Body of pancreas (tissue), 4 donors: ENCODE measurements at places on chromosomes 1 and 21. TPM values are rescaled to one million over a fixed set of nuclear protein-coding genes. Genes with fewer than 3 reads are reported as not detected.
A peak's percentile ranks its signal among the peaks of the same experiment; 100 is the strongest.

The UBASH3A gene
- total RNA-seq: 0.26 TPM

The SEMA4A gene
- 2.6 TPM for total RNA-seq

The TMEM240 gene
- 1.0 TPM for total RNA-seq

The SYT14 gene
- total RNA-seq: not detected

GRCh38 chr21:39579734-39580332 is 32.9 kb upstream of the B3GALT5 start:
- no peaks in the 10 kb centered on the region for H3K36me3 ChIP-seq
- no peak overlapping the region for H3K4me3 ChIP-seq
- H3K4me1 ChIP-seq: no peaks in the 10 kb centered on the region
- DNase-seq: no peak

- no peak overlapping the region for H3K27ac ChIP-seq
- H3K4me1 ChIP-seq: peaks cover 67% of the 10 kb centered on the region
- no peaks in the 10 kb centered on the region for H3K27me3 ChIP-seq
Measured at GRCh38 chr21:15050568-15051377, 14.0 kb downstream of the NRIP1 start.

- no peak overlapping the region for H3K4me3 ChIP-seq
- no peak overlapping the region for H3K27ac ChIP-seq
- no peaks in the 10 kb centered on the region for H3K4me1 ChIP-seq
Measured at GRCh38 chr1:235919127-235919832, 52.6 kb upstream of the LYST start.

DNA sequence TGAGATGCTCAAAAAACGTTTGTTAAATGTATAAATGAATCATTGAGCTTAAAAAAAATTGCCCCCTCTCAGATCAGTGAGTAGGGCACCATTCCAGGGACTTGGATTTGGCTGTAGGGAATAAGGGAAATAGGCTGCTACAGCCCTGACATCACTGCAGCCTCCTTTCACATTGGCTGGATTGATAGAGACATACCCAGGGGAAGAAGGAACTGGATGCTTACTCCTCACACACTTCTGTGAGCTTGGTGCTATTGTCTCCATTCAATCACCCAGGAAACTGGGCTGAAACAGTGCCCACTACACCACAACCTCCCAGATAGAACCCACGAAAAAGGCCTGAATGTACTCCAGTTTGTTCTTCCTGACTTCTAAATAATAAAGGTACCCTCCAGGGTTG is 87.2 kb downstream of the TGFBR3 start:
- H3K27ac ChIP-seq: no peak overlapping the region
- H3K4me1 ChIP-seq: peaks cover 34% of the 10 kb centered on the region
- DNase-seq: no peak
- H3K27me3 ChIP-seq: no peaks in the 10 kb centered on the region
- no peaks in the 10 kb centered on the region for H3K36me3 ChIP-seq

DNA sequence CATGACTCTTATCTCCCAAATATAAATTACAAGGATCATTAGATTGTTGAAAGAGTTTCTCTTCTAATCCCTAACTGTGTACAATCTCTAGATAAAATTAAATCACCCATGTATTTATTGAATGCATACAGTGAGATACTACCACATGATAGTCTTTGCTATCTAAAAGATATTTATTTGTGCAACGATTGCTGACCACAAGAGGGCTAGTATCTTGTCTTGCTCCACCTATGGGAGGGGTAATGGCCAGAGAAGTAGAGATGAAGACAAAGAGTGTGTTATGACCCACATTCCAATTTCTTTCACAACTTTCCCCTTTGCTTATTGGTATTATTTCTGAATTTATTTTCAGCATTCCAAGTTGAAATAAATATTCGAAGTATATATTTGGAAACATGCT is 13.7 kb downstream of the PYHIN1 start:
- no peak overlapping the region for H3K27ac ChIP-seq
- no peaks in the 10 kb centered on the region for H3K27me3 ChIP-seq
- no peak for DNase-seq
- H3K36me3 ChIP-seq: no peaks in the 10 kb centered on the region

- no peak for DNase-seq
- no peak overlapping the region for H3K27ac ChIP-seq
- peaks cover 6% of the 10 kb centered on the region for H3K36me3 ChIP-seq
- H3K27me3 ChIP-seq: no peaks in the 10 kb centered on the region
- H3K4me1 ChIP-seq: peaks cover 48% of the 10 kb centered on the region
- no peak overlapping the region for H3K4me3 ChIP-seq
Measured at GRCh38 chr1:201491896-201492511, 14.9 kb downstream of the CSRP1 start.

DNA sequence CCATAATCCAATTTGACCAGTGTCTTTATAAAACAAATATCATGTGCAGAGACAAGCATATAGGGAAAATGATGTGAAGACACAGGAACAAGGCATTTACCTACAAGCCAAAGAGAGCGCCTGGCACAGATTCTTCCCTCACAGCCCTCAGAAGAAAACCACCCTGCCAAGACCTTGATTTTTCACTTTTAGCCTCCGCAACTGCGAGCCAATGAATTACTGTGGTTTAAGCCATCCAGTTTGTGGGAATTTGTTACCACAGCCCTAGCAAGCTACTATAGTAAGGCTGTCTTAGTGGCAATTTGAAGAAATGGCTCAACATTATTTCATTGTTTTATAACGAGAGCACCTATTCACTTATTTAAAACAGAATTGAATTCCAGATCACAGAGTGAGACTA is 85.7 kb upstream of the CCDC190 start:
- no peak overlapping the region for H3K27ac ChIP-seq
- no peaks in the 10 kb centered on the region for H3K27me3 ChIP-seq
- no peak overlapping the region for H3K4me3 ChIP-seq
- no peak for DNase-seq
- H3K4me1 ChIP-seq: no peaks in the 10 kb centered on the region

DNA sequence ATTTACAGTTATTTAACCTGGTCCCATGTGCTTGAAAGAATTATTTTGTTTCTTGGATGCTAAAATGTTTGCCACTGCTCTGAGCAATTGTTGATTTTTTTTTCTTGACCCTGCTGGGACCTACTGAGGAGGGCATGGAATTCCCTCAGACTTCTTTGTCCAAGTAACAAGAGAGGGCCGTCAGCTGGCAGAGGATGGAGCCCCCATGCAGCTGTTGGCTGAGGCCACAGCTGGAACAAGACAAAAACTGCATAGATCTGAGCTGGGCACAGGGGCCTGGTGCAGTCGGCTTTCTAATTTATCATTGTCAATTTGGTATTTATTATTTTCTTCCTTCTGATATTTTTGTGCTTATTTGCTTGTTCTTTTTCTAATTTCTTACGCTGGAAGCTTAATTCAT is 39.6 kb upstream of the ABCG1 start:
- H3K4me3 ChIP-seq: no peak overlapping the region
- no peak overlapping the region for H3K27ac ChIP-seq
- H3K27me3 ChIP-seq: no peaks in the 10 kb centered on the region
- no peaks in the 10 kb centered on the region for H3K4me1 ChIP-seq
- DNase-seq: no peak
- no peaks in the 10 kb centered on the region for H3K36me3 ChIP-seq

DNA sequence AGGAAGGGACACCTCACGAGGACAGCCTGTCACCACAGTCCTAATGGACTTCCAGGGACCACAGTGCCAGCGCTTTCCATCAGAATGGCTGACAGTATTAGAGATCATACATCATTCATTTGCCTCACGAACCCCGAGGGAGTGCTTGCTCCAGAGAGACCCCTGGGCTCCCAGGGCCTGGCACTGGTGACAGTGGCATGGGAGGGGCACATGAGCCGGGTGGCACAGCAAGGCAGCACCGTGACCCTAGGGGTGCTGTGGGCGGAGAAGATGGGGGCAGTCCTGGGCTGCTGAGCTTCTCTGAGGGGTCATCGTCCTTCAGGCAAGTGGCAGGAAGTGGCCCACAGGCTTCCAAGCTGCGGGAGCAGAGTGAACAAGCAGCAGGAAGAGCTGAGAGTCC is 16.4 kb upstream of the TSPEAR start:
- H3K4me1 ChIP-seq: no peaks in the 10 kb centered on the region
- no peaks in the 10 kb centered on the region for H3K36me3 ChIP-seq
- H3K27me3 ChIP-seq: peaks cover 11% of the 10 kb centered on the region
- DNase-seq: no peak
- H3K27ac ChIP-seq: no peak overlapping the region

GRCh38 chr21:39632796-39633442 is 20.2 kb downstream of the B3GALT5 start:
- no peaks in the 10 kb centered on the region for H3K27me3 ChIP-seq
- H3K36me3 ChIP-seq: no peaks in the 10 kb centered on the region
- no peak overlapping the region for H3K4me3 ChIP-seq
- DNase-seq: no peak

GRCh38 chr1:182642461-182642860 is 38.3 kb upstream of the RGS16 start:
- H3K27me3 ChIP-seq: no peaks in the 10 kb centered on the region
- H3K27ac ChIP-seq: no peak overlapping the region
- DNase-seq: no peak
- no peak overlapping the region for H3K4me3 ChIP-seq
- no peaks in the 10 kb centered on the region for H3K36me3 ChIP-seq

DNA sequence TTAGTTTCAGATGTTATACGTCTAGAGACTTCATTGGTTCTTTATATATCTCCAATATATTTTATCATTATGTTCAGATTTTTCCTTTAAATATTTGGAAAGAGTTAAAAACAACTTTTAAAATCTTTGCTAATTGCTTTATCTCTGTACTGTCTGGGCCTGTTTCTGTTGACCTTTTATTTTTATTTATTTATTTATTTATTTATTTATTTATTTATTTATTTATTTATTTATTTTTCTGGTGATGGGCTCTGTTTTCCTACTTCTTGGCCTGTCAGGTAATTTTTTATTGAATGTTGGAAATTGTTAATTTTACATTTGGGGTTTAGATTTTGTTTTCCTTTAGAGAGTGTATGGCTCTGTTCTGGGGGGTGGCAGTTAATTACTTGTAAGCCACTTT is 279.7 kb upstream of the KAZN start:
- no peak overlapping the region for H3K4me3 ChIP-seq
- H3K27ac ChIP-seq: no peak overlapping the region
- H3K36me3 ChIP-seq: no peaks in the 10 kb centered on the region

DNA sequence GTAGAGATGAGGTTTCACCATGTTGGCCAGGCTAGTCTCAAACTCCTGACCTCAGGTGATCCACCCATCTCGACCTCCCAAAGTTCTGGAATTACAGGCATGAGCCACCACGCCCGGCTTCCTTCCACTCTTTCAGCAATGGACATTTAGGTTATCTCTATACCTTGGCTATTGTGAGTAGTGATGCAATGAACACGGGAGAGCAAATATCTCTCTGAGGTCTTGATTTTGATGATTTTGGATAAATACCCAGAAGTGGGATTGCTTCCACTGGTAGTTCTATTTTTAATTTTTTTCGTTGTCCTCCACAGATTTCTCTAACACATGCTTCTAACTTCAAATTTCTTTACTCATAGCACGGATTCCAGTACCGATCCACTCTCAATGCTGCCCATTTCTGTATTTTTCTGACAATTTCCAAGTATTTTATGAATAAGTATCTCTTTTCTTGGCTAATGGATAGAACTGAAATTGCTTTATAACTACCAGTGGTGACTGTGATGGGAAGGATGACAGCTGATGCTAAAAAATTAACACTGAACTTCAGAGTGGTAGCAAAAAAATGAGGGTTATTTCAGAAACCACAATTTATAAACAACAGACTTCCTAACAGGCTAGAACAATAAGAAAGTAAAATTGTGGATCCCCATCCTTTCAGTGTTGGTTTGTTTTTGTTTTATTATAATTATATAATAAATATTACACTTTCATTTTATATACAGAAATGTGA is 327.5 kb upstream of the RUNX1 start:
- H3K27me3 ChIP-seq: no peaks in the 10 kb centered on the region
- H3K4me3 ChIP-seq: no peak overlapping the region
- no peaks in the 10 kb centered on the region for H3K36me3 ChIP-seq
- H3K27ac ChIP-seq: no peak overlapping the region
- DNase-seq: no peak
- no peaks in the 10 kb centered on the region for H3K4me1 ChIP-seq

DNA sequence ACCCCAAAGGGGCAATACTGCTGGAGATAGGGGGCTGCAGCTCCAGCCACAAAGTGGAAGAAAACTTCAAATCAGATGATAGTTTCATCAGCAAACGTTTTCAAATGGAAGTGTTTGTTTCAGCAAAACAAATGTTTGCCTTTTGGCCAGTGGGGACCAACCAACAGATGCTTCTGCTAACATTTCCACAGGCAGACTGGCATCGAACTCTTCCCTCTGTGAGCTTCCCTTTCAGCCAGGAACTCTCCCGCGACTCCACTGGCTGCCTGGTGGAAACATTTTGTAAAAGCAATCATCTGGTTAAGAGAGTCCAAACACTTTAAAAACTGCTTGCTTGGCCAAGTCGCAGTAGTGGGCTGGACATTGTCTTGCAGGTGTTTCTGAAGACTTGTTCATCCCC is 30.7 kb downstream of the CENPF start:
- no peak overlapping the region for H3K4me3 ChIP-seq
- H3K4me1 ChIP-seq: no peaks in the 10 kb centered on the region
- H3K36me3 ChIP-seq: no peaks in the 10 kb centered on the region
- H3K27me3 ChIP-seq: no peaks in the 10 kb centered on the region

- H3K4me3 ChIP-seq: no peak overlapping the region
- H3K36me3 ChIP-seq: no peaks in the 10 kb centered on the region
- peak; percentile 44 for DNase-seq
- no peaks in the 10 kb centered on the region for H3K4me1 ChIP-seq
- no peak overlapping the region for H3K27ac ChIP-seq
Measured at GRCh38 chr1:77126307-77126706, 92.9 kb downstream of the PIGK start.
